Stimulated activated CD4-positive, alpha-beta T cell treated with anti-CD3 and anti-CD28 coated beads, TNF-alpha, amount 100 ng/mL, for 24 hours (primary cell): ENCODE measurements at places on chromosomes 16 and 17.

GRCh38 chr17:9936095-9936494 lies 31.0 kb upstream of the RCVRN start:
- DNase-seq, result no peak

- no peak for DNase-seq
Observed at GRCh38 chr16:50185005-50185505, 31.9 kb downstream of the TENT4B start.

DNA sequence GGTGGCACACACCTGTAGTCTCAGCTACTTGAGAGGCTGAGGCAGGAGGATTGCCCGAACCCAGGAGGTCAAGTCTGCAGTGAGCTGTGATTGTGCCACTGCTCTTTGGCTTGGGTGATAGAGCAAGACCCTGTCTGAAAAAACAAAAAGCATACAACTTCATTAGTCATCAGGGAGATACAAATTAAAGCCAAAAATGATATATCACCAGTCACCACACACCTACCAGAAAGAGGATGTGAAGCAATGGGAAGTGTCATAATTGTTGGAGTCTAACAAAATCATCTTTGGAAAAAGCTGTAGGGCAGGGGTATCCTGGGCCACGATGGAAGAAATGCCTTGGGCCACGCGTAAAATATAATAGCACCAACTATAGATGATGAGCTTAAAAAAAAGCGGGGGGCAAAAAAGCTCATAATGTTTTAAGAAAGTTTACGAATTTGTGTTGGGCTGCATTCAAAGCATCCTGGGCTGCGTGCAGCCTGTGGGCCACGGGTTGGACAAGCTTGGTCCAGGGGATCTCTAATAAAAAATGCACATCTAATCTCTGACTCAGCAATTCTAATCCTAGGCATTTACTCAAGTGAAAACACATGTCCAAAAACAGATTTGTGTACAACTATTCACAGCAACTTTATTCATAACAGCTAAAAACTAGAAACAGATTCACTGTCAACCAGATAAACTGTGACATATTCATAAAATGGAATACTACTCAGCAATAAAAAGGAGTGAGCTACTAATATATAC lies 65.9 kb downstream of the HIC1 start:
- no peak for DNase-seq

GRCh38 chr16:74560912-74561311 lies 46.0 kb downstream of the GLG1 start:
- no peak for DNase-seq

DNA sequence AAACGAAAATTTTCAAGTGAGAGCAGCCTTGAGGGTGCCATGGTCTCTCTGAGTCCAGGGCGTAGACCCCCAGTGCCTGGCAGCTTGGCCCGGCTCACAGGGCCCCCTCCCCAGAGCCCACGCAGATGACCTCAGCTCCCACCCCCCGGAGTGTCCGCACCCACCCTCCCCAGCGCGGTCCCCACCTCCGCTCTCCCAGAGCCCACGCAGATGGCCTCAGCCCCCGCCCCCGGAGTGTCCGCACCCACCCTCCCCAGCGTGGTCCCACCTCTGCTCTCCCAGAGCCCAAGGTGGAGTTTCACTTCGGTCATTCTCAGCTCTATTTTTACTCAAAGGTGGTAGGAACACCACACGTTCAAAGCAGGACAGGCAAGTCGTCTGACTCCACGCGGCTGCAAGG lies 13.9 kb downstream of the ABR start:
- no peak for DNase-seq

GRCh38 chr17:2816688-2817087 lies 20.4 kb downstream of the RAP1GAP2 start:
- DNase-seq, result no peak

- no peak for DNase-seq
Observed at GRCh38 chr17:74697515-74697914, 15.2 kb downstream of the CD300LF start.

- DNase-seq, result no peak
Observed at GRCh38 chr16:10862438-10862837, 14.6 kb upstream of the CIITA start.

GRCh38 chr16:75868636-75869632 lies 142.6 kb upstream of the CPHXL start:
- no peak for DNase-seq

DNA sequence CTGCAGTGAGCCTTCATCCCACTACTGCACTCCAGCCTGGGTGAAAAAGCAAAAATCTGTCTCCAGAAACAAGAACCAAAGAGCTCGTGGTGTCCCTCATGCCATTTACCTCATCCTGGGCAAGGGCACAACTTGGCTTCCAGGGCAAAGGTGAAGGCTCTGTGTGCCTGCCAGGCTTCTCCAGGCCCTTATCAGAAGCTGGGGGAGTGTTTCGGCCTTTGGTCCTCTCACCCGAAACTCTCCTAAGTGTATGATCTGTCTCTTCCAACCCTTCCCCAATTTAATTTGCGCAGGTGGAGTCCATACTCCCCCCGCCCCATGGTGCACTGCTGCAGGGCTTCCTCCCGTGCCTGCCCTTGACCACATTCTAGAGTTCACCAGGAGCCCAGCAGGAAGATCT lies 1.1 kb downstream of the CES2 start:
- DNase-seq, result no peak

DNA sequence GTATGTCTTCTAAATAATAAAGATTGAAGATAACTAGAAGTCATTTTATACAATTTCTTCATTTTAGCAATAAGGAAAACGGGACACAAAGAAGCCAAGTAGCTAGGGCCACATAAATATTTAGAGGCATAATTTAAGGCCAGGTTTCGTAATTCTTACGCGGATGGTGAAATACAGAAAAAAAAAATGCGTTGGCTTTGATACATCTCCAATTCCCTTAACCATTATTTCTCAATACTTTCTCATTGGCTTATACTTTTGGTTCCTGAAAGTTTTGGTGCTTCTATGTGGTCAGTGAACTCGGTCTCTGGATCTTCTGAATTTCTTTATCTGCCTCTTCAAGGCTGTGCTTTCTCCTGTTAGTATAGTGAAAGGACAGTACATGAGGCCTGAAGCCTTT lies 888.1 kb downstream of the KCNJ2 start:
- no peak for DNase-seq

DNA sequence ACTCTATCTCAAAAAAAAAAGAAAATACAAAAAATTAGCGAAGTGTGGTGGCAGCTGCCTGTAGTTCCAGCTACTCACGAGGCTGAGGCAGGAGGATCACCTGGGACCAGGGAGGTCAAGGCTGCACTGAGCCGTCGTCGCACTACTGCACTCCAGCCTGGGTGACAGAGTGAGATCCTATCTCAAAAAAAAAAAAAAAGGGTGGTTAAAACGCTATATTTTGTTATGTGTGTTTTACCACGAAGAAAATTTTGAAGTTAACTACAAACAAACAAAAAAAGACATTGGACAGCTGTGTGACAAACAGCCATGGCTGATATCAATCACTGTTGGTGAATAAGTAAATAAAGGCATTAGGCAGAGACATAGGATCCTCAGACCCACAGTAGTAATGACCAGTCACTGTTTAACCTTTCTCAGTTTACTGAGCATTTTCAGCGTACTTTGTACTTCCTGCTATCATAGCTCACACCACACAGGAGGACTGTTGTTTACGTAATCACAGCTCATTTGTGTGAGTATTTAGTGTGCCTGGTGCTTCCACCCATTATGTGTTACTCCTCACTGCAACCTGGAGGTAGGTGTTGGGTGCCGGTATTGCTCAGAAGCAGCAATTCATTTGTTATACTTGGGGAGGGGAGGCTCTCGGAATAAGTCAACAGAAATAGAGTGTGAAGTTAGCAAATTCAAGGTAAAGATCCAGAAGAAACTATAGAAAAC lies 55.4 kb downstream of the COPRS start:
- DNase-seq, result no peak

- no peak for DNase-seq
Observed at GRCh38 chr17:63785556-63785955, 11.6 kb downstream of the DDX42 start.
